ENCODE measurements at places on chromosomes 12 and 14.
A peak's percentile ranks its signal among the peaks of the same experiment; 100 is the strongest.

GRCh38 chr12:90091809-90092208, 383.2 kb upstream of the ATP2B1 start:
- DNase-seq, result no peak

GRCh38 chr12:52423661-52424500, 10.3 kb downstream of the KRT75 start:
- no peak for DNase-seq

GRCh38 chr14:90971687-90972086, 88.8 kb downstream of the RPS6KA5 start:
- DNase-seq, result no peak

DNA sequence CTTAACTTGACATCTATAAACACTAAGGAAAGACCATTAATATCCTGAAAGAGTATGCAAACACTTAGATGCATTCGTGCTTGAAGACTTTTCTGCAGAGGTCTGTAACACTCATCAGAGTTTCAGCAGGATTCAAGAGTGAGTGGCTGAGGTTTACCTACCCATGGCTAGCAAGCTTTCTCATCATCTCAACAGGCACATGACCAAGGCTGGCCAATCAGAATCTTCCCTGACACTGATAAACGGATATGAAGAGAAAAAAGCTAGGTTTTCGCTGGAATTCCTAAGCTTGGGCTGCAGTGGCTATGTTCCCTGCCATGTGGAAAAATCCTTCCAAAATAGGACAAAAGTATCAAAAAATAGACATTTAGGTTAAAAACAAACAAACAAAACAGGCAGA, 162.1 kb upstream of the USP15 start:
- peak; percentile 60 for DNase-seq

DNA sequence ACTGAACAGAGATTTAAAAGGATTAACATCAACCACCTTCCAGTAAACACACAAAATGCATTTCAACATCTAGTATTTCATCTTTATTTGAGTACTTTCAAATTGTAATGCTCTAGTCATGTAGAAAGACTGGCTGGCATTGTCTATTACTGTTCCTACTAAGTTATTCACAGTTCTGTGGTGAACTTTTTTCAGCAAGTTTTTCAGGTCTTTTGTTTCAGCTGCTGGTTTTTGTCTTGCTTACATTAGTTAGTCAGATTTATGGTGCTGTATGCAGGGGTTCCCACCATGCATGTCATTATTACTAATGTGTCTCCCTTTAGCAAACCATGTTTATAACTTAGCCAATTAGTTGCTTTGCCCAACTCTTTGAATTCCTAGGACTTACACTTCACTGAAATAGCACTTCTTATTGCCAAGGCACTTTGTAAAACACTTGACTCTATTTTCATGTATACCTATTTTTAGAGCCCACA, 253.4 kb upstream of the KITLG start:
- DNase-seq, result no peak

GRCh38 chr12:120101182-120101581, 15.4 kb downstream of the RAB35 start:
- no peak for DNase-seq

GRCh38 chr12:48924617-48925303, 532 bp downstream of the FKBP11 start:
- peak; percentile 81 for DNase-seq

- DNase-seq, result no peak
These were observed 98.2 kb downstream of the BTG1 start for GRCh38 chr12:92047393-92047826.

DNA sequence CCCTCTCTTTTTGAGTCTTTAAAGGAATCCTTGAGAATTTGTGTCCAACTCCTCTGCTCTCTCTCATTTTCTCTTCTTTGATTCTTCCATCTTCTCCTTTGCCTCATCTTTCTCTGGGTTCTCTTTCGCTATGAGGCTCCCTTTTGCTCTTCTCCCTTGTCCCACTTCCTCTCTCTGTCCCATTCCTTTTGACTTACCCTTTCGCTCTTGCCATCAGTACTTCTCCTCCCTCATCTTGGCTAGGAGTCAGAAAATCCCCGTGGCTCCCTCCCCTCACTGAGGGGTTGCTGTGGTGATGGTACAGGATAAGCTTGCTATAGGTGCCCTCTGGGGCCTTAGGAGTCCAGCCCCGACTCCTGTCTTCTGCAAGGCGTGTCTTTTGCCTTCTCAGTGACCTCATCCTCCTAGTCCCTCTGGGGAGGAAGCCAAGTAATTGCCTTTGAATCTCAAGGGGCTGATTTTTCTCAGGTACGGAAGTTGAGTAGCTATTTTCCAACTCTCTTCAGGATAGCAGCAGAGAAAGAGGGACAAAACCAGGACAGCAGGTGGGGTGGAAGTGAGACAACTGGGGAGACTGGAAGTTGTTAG, 6.4 kb downstream of the PDE1B start:
- no peak for DNase-seq

- peak; percentile 83 for DNase-seq
These were observed at the start of gene LTBR for GRCh38 chr12:6383572-6384498. Gene LTBR (plus strand): TSS chr12:6384162. CDS start chr12:6384359, 197 bp downstream.

- DNase-seq, result no peak
These were observed 4.7 kb upstream of the CDH24 start for GRCh38 chr14:23062002-23062401.

DNA sequence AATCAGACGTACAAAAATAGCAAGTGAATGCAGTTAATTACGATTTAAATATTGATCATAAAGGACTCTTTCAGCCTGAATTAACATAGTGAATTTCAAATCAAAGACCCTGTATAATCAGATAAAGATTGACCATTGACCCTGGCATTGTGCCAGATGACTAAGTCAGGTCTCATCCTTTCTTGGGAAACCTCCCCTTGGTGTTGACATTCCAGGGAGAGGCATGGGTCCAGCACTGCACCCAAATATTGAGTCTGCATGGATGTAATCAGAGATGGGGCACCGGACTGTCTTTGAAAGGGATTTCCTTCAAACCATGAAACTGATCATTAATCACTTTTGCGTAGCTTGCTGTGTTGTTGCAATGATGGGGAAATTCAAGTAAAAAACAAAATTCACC, 1138.2 kb downstream of the BCL11B start:
- no peak for DNase-seq

- DNase-seq, result no peak
These were observed 114.9 kb downstream of the AACS start for GRCh38 chr12:125180144-125180543.

DNA sequence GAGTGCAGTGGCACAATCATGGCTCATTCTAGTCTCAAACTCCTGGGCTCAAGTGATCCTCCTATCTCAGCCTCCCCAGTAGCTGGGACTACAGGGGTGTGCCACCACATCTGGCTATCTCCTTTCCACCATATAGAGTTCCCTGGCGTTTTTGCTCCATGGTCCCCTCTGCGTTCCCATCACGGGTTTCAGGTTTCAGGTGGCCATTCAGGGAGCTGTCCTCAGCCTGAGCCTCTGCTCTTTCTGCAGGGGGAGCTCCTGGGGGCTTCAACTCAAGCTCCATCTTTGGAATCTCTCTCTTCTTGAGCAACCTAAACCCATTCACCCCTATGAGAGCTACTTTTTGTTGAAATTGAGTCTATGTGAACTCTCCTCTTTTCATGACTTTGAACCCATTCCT, 11.6 kb downstream of the SMIM41 start:
- DNase-seq, result peak; percentile 27

DNA sequence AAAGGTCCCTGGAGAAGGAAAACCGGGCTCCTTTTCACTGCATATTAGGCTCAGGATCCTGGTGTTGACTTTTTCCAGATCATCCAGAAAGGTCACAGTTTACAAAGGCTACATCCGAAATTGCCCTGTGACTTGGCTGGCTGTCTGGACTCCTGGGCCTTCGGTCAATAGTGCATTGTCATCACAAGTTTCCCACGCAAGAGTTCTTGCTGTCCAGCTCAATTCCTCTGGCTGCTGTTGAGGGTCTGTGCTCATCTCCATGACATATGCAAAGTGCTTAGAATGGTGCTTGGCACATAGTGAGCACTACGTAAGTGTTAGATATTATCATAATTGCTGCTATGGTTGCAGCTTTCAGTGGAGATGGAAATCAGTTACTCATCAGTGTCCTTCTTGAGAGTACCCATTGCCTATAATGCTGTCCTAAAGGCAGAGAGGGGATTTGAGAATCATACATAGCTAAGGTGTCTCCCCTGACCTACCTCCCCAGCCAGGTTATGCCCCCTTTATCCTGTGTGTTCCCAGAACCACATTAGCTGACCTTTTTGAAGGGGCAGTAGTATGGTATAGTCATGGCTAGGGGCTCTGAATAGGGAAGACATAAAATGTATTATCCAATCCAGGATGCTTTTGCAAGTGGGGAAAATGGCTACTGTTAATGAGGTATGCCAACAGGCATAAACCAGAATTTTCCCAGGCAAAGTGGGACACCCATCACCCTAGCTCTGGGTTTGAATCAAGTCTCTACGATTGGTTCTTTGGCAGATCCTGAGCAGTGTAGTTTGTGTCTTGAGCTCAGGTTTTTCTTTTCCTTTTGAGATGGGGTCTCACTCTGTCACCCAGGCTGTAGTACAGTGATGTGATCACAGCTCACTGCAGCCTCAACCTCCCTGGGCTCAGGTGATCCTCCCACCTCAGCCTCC, 132.0 kb upstream of the CCND2 start:
- no peak for DNase-seq

DNA sequence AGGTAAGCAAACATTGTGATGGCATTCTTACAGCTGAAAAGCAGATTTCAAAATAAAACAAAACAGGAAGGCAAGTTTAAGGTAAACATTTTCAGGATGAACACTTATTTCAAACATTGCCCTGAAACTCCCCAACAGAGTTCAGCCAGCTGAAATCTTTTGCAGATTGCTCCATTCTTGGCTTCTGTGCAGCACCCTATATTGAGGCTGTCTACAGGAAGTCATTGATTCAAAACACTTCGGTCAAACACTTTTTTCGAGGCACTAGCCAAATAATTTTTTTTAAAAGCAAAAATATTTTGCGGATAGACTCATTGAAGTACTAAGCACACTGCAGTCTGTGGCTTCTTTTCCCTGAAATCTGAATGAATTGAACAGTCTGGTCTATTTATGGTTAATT, 318.1 kb upstream of the PDE3A start:
- DNase-seq, result no peak

GRCh38 chr14:105140581-105140980, 28.0 kb downstream of the JAG2 start:
- no peak for DNase-seq

- DNase-seq, result no peak
These were observed 46.9 kb downstream of the KLRG1 start for GRCh38 chr12:9036227-9036626.

DNA sequence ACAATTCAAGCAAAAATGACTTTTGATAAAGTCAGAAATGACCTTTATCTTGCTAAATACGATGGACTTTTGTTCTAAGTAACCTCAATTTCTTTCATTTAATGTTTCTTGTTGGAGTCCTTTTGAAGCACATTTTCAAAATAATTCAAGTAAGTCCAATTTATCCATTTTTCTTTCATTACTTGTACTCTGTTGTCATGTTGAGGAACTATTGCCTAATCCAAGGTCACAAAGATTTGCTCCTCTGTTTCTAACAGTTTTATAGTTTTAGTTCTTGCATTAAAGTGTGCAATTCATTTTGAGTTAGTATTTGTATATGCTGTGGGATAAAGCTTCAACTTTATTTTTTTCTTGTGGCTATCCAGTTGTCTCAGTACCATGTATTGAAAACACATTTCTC, 66.7 kb downstream of the CCER1 start:
- no peak for DNase-seq

DNA sequence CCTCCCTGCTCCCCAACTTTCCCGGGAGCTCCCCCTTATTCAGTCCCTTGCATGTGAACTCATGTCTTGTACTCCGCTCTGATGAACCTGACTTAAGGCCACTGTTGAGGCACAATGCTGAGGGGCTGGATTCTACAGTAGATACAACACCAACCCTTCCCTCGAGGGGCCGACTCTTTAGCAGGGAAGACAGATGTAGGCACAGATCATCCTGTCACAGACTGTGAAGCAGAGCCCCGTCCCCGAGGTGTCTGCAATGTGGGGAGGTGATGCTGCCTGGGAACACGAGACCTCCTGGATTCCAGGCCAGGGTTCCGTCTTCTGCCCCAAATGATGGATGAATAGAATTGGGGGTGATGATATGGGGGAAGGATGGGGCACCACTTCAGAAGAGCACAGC, 175.1 kb downstream of the CHST11 start:
- DNase-seq, result no peak

GRCh38 chr12:103301642-103302591, 193.9 kb downstream of the C12orf42 start:
- peak; percentile 89 for DNase-seq

- DNase-seq, result no peak
These were observed 391.8 kb downstream of the RAD51B start for GRCh38 chr14:68211421-68211820.

Measured in GM23338 (cell line).